Activated naive CD4-positive, alpha-beta T cell treated with anti-CD3 and anti-CD28 coated beads, Interleukin-2, amount 10 ng/mL, durations not matched to agents 5 hours and 36 hours (primary cell): ENCODE measurements at places on chromosomes 12 and 14. TPM values are rescaled to one million over a fixed set of nuclear protein-coding genes. Genes with fewer than 3 reads are reported as not detected.

KRT6C gene
- not detected for total RNA-seq

ENO2 gene
- total RNA-seq = 157 TPM

SNRPF gene
- total RNA-seq = 36.2 TPM

L3HYPDH gene
- total RNA-seq = 21.1 TPM

CLEC4D gene
- total RNA-seq = 0.23 TPM

NRIP2 gene
- total RNA-seq = not detected

KRT4 gene
- not detected for total RNA-seq

ETFBKMT gene
- 1.1 TPM for total RNA-seq

TSPAN19 gene
- total RNA-seq = not detected
